Spinal cord (tissue), 10 donors: ENCODE measurements at places on chromosomes 11 and 22. TPM values are rescaled to one million over a fixed set of nuclear protein-coding genes. Genes with fewer than 3 reads are reported as not detected.

MYOD1 gene
- polyA plus RNA-seq = 0.12 TPM

CENATAC gene
- 66.9 TPM for polyA plus RNA-seq

VPREB1 gene
- polyA plus RNA-seq = not detected

TNNT3 gene
- polyA plus RNA-seq = 14.8 TPM

CARD16 gene
- 1.1 TPM for polyA plus RNA-seq

TRIM51 gene
- not detected for polyA plus RNA-seq

KDM2A gene
- polyA plus RNA-seq = 56.6 TPM

LMNTD2 gene
- polyA plus RNA-seq = 5.2 TPM

MMP12 gene
- polyA plus RNA-seq = not detected

CRYBA4 gene
- polyA plus RNA-seq = not detected

TRIM21 gene
- 7.6 TPM for polyA plus RNA-seq

CNIH2 gene
- 248 TPM for polyA plus RNA-seq

RAB3IL1 gene
- 30.3 TPM for polyA plus RNA-seq

OR52I1 gene
- not detected for polyA plus RNA-seq

MPZL2 gene
- 2.0 TPM for polyA plus RNA-seq

GAS2 gene
- 5.7 TPM for polyA plus RNA-seq

C22orf15 gene
- polyA plus RNA-seq = 3.5 TPM

GGT5 gene
- polyA plus RNA-seq = 10.1 TPM

GP1BB gene
- polyA plus RNA-seq = 50.5 TPM

PANX2 gene
- polyA plus RNA-seq = 18.3 TPM

MMP10 gene
- polyA plus RNA-seq = not detected

LRRN4CL gene
- polyA plus RNA-seq = 3.2 TPM

PVALB gene
- 15.4 TPM for polyA plus RNA-seq

NPTXR gene
- 94.0 TPM for polyA plus RNA-seq

BTBD18 gene
- 0.21 TPM for polyA plus RNA-seq
